CD14-positive monocyte (primary cell): ENCODE measurements at places on chromosomes 11 and 22. TPM values are rescaled to one million over a fixed set of nuclear protein-coding genes. Genes with fewer than 3 reads are reported as not detected.

The CHRM4 gene
- not detected for polyA plus RNA-seq

DNA sequence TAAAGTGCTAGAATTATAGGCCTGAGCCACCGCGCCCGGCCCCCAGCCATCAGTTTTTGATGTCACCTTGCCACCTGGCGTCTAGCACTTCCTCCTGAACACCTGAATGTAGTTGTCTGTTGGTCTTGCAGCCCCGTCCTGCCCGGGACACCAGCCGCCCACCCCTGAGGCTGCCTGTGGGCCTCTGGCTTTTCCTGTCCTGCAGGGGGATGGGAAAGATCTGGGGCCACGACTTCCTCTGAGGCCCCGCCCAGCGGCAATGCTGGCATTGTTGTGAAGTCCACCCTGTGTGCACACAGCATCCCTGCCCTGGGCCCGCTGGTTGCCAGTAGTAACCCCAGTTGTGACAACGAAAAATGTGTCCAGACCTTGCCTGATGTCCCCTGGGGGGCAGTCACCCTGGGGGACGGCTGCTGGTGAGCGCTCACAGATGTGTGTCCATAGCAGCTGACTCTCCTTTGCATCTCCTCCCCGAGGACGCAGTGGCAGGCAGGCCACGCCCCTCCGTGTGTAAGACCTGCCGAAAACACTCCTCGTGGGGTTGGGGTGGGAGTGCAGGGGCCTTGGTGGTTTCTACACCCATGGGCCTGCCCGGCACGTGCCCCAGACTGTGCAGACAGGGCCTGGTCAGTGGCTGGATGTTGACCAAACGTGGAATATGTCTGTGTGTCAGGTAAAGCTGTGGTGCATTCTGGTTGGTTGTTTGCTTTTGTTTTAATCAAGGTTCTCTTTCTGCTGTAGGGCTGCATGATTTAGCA, 6.8 kb downstream of the SELENOO start:
- peak; percentile 39 for DNase-seq

DNA sequence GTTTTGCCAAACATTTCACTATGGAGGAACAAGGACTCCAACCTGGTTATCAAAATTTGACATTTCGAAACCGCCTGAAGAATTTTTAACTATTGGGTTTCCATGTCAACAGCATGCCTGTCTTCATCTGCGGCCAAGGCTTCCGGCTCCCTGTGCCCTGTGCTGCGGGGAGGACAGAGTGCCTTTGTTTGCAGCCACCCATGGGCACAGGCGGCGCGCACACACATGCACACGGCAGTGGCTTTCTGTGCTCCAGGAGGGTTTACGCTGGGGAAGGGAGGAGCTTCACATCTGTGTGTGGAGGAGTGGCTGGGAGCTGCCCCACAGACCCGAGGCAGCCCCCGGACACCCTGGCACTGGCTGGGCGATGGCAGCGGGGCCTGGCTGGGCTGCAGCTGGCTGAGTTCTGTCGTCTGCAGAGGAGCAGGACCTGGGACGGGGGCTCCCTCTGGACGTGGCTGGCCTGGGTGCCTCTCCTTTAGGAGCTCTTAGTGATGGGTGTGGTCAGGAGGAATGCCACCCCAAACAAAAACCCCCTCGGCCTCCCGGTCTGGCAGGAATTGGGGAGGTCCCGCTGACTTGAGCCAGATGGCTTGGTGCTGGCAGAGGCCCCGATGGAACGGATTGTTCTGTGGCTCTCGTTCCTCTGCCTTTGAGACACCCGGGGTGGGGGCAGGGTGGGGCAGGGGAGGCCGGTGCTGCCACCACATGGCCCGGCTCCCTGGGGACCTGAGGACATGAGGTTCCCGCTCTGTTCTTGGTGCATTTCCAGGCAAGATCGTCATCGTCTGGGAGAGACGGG, 1290.9 kb downstream of the BRD1 start:
- no peak for DNase-seq

DNA sequence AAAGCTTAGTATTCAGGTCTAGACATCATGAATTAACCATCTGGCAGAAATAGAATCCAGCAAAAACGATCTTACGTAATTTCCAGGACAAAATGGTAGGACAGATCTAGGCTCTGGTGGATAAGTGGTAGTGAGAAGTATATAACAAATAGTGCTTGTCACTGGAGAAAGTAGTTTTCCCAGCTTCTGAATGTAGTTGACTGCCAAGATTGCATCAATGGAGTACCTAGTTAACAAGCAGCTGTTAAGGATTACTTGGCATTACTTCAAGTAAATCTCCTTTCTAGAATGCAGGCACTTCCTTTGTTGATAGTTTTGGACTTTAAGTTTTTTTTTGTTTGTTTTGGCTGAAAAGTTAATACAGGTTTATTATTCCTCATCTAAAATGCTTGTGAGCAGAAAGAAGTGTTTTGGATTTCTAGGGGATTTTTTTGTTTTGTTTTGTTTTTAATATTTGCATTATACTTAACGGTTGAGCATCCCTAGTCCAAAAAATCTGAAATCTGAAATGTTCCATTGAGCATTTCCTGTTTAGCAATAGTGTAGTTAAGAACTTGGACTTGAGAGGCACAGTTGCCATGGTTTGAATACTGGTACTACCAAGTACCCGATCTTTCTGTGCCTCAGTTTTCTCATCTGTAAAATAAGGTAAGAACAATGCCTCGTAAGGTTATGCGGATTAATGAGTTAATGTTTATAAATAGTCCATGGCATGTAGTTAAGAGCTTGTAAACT, 20.3 kb downstream of the FAM118B start:
- no peak for DNase-seq

DNA sequence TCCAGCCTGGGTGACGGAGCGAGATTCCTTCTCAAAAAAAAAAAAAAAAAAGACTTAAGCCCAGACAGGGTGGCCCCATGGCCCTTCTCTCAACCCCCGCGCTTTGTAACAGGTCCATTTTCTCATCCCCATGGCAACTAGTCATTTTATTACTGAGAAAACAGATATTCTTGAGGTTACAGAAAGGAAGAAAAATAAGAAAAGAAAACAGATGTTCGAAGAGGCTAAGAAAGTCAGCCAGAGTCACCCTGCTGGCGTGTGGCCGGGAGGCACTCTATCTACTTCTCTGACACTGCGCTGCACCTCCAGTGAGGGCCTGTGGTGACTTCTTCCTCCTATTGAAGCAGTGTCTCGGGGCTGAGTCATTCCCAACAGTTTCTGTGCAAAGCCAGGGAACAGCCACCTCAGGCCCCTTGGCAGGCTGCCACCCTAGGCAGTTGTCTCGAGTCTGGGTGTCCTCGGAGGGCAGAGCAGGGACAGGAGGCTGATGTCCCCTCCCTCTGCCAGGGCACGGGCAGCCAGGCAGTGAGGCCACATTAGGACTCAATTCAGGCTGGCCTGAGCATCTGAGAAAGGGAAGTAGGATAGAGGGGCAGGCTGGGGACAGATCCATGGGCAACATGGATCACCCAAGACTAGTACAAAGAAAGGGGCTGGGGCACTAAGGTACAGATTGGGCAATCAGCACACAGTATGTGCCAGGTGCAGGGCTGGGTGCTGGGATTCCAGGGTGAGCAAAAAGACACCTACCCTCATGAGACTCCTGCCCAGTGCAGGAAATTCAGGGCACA, 16.4 kb upstream of the SYVN1 start:
- DNase-seq = peak; percentile 95
